GM10248 (cell line): ENCODE measurements at places on chromosomes 1 and 21.
A peak's percentile ranks its signal among the peaks of the same experiment; 100 is the strongest.

DNA sequence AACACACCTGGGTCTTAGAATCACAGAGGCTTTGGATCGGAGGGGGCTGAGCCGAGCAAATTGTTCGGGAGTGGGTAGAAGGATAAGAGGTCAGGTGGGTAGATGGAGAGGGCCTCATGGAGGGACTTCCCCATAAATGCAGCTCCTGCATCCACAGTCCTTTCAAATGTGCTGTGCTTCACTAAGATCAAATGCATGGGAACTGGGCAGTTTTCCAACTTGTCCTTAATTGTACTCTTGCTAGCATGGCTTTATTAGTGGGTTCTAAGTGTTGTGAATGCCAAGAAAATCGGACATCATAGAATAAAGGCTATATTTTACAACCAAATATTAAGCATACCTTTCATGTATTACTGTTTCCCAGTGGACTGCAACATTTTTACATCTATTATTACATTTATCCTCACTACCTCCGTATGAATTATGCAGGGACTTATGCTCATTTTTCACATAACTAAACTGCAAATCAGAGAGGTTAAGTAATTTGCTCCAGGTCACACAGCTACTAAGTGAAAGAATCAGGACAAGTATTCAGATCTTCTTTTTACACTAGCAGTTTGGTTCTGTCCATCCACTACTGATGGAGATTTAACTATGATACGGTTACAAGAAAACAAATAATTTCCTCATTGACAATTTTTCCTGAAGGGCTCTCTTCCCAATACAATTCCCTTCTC is 174.5 kb upstream of the RUNX1 start:
- no peak for DNase-seq

DNA sequence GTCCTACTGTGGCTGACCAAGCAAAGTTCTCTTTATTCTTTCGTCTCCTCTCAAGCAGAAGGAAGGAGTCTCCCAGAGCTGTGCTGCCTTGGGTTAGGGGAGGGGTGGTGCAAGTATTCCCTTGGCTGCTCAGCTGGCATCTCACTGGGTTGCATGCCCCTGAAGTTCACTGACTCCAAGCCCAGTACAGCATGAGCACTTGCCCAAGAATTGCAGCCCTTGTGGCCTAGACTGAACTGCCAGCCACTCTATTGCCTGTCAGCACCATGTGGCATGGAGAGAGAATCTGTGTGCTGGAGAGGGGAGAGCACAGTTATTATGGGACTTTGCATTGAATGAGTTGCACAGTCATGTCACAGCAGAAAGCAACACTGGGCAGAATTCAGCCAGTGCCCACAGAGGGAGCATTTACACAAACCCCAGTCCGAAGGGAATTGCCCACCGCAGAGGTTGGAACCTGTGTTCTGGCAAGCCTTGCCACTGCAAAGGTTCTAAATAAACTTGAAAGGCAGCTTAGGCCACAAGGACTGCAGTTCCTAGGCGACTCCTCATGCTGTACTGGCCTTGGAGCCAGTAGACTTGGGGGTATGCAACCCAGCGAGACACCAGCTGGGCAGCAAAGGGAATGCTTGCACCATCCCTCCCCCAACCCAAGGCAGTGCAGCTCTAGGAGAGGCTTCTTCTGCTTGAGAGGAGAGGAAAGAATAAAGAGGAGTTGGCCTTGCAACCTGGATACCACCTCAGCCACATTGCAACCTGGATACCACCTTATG is 28.8 kb downstream of the DR1 start:
- DNase-seq = no peak

GRCh38 chr1:3921765-3922164 is 21.7 kb upstream of the C1orf174 start:
- no peak for DNase-seq

DNA sequence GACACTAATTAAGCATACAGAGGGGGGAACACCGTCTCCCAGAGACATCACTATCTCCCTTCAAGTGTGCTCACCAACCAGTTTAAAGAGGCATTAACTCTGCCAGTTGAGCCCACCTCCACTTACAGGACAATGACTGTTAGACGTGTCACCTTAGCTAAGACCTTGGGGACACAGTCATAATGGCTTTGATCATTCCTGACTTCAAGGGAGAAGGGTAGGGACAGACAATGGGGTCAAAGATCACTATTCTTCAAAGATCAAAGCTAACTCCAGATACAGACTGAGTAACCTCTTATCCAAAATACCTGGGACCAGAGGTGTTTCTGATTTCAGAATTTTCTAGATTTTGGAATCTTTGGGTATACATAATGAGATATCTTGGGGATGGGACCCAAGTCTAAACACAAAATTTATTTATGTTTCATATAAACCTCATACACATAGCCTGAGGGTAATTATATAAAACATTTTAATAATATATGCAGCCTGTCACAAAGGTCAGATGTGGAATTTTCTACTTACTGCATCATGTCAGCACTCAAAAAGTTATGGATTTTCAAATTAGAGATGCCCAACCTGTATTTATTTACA is 246.1 kb downstream of the SLC45A1 start:
- DNase-seq = no peak

GRCh38 chr1:221575605-221576004 is 166.3 kb downstream of the DUSP10 start:
- no peak for DNase-seq

DNA sequence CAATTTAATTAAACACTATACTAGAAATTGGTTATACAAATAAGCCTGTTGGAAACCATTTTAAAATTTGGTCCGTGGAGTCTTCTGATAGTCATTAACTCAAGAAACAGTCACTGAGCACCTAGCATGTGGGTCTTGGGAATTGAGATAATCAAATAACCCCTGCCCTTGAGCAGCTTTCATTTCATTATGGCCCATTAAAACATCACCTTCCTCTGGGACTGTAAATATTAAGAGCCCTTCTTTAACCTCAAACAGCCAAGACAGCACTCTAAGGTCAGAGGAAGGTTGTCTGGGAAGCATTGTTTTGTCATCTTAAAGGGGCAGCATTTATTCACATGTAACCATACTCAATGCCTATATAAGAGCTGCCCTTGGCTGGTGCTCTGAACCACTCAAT is 610.3 kb upstream of the USP24 start:
- no peak for DNase-seq

DNA sequence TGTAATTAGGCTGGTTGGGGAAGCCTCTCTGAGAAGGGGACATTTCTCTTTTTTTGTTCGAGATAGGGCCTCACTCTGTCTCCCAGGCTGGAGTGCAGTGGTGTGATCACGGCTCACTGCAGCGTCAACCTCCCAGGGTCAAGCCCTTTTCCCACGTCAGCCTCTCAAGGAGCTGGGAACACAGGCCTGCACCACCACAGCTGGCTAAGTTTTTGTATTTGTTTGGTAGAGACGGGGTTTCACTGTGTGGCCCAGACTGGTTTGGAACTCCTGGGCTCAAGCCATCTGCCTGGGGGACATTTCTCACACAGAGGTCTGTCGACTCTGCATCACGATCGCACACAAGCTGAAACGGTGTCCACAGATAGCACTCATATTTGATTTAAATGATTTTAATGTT is 39.7 kb downstream of the HUNK start:
- no peak for DNase-seq

GRCh38 chr1:177650947-177651346 is 318.9 kb downstream of the SEC16B start:
- DNase-seq = no peak

- no peak for DNase-seq
Measured at GRCh38 chr1:65026235-65026634, 59.9 kb upstream of the JAK1 start.

DNA sequence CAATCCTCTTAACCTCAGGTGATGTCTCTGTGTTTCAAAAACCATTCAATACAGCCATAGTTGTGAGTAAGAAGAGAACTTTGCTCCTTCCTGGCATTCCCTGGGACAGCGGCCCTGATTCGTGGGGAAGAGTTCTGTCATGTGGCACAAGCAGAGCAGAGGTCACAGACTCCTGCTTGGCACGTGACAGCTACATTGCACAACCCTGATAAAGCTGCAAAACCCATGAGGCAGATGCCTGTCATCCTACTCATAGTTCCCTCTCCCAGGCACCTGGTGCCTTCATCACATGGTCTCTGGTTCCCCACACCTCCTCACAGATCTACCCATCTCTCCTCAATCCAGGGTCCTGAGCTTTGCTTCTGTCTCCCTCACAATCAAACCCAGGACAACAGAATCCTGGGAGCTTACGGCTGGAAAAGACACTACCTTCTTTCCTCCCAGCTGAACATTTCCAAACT is 70.8 kb downstream of the PLPP3 start:
- no peak for DNase-seq

GRCh38 chr21:35491114-35491513 is 442.0 kb upstream of the RUNX1 start:
- no peak for DNase-seq

GRCh38 chr1:186768906-186769305 is 59.8 kb upstream of the PLA2G4A start:
- DNase-seq = peak; percentile 22

GRCh38 chr1:184859381-184860105 is 104.9 kb upstream of the EDEM3 start:
- no peak for DNase-seq

- DNase-seq = no peak
Measured at GRCh38 chr1:208105756-208106155, 138.4 kb downstream of the PLXNA2 start.

DNA sequence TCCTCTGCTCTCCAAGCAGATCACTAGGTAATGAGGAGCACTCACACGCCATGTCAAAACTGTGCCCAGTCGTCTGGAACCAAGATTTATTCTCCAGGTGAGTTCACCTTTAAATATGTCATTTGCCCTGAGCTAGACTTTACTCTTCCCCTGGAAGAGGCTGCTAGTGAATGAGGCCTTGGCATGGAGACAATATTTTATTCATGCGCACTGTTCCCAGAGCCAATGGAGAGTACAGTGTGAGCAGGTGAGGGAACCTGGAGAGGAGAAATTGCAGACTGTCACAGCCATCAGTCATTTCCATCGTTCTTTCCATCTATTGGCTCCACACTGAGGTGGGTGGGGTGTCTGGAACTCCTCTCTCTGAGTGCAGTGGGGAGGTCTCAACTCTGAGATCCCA is 333.6 kb downstream of the KCNH1 start:
- DNase-seq = no peak

- DNase-seq = peak; percentile 97
Measured at GRCh38 chr1:59814180-59814900, 409 bp upstream of the HOOK1 start.

- no peak for DNase-seq
Measured at GRCh38 chr21:43657355-43658087, 1.8 kb downstream of the HSF2BP start.

GRCh38 chr1:8989821-8990220 is 36.4 kb downstream of the SLC2A7 start:
- DNase-seq = no peak

DNA sequence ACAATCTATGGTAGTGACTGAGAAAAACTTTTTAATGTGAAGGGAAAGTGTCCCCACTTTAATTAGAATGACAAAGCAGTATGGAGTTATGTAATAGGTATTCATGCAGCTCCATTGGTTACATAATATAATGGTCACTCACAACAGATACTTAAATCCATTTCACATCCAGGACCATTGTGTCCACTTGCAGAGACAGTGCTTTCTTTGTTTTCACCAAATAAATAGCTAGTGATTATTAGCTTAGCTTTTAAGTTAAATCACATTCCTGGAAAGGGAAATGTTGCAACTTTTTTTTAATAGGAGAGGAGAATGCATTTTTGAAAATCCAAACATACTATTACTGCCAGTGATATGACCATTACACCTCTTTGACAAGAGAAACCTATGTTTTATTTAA is 22.9 kb downstream of the RGL1 start:
- no peak for DNase-seq

- DNase-seq = no peak
Measured at GRCh38 chr1:46646844-46647243, 21.3 kb downstream of the ATPAF1 start.

DNA sequence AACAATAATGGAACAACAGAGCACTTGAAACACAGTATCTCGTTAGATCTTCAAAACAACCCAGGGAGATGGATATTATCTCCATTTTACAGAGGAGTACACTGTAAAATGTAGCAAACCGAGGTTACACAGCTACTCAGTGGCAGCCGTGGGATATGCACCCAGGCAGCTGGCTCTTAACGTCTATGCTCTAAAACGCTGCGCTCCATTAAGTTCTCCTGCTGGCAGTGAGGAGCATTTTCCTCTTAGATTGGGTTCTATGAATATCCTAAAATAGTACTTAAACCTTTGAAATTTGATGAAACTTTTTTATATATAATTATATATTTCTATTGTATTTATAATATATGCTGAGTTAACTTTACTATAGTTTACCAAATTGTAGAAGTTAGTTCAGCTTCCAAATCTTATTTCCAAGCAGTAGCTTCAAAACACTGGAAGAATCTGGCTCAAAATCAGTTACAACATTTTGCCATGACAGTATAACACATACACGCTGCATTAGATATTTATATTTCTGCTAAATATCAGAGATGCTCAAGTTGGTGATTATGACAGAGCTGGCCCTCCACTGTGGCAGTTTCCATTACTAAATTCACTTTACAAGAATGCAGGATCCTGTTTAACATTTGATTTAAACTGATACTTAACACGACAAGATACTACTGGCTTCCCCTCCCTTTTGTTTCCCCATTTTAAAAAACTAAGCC is 49.5 kb downstream of the TGFBR3 start:
- DNase-seq = no peak

DNA sequence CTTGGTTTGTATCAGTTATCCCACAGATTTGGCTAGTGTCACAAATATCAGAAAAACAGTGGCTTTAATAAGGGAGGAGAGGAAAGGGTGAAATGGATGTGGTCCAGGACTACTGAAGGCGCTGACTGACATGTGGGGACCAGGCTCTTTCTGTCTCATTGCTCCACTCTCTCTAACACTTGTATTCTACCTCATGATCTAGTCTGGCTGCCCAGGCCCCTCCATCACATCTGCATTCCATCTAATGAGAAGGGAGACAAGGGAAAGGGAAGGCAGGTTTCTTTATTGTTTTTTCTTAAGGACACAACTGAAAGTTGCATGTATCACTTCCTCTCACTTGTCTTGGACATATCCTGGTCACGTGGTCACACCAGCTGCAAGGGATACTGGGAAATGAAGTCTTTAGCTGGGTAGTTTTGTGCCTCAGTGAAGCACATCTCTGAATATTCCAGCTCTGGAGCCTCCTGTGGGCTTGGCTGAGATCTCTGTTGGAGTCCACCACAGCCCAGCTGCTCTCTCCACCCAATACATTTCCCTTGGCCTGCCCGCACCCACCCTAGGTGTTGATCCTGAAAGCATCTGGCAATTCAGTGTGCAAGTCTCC is 42.0 kb upstream of the PADI2 start:
- DNase-seq = no peak
